ENCODE measurements at places on chromosomes 2 and 18.

DNA sequence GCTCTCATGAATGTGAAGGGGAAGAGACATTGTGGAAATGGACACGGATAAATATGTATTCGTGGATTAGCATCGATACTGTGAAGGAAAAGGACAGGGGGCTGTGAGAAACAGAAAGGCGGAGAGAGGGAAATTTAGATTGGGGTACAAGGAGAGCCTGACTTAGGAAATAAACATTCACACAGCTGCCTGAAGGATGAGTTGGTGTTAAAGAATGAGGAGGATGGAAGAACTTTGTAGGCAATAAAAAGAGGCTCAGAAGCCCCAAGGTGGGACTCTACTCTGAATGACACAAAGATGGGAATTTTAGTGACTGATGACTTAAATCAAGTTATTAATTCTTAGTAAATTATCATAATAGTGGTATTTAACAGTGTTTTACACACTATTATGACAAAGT, 10.1 kb downstream of the MYO1B start:
- DNase-seq, result no peak

DNA sequence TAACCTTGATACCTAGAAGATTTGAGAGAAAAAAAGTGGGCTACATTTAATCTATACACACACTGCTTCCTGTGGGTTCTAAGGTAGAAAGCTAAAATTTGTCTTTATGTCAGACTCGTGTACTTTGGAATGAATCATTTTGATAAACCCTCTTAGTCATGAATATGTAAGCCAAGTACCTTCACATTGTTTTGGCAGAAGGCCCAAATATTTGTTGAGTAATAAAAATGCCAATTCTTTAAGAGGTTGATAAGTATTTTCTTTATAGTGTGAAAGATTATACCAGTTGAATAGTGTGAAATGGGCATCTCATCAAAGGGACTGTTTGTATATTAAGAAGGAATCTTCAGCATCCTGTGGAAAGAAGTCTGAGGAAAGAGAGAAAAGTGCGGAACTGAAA, 1464.7 kb upstream of the ZEB2 start:
- DNase-seq, result no peak

- DNase-seq, result no peak
Observed at GRCh38 chr18:28766027-28766426, 589.1 kb upstream of the CDH2 start.

DNA sequence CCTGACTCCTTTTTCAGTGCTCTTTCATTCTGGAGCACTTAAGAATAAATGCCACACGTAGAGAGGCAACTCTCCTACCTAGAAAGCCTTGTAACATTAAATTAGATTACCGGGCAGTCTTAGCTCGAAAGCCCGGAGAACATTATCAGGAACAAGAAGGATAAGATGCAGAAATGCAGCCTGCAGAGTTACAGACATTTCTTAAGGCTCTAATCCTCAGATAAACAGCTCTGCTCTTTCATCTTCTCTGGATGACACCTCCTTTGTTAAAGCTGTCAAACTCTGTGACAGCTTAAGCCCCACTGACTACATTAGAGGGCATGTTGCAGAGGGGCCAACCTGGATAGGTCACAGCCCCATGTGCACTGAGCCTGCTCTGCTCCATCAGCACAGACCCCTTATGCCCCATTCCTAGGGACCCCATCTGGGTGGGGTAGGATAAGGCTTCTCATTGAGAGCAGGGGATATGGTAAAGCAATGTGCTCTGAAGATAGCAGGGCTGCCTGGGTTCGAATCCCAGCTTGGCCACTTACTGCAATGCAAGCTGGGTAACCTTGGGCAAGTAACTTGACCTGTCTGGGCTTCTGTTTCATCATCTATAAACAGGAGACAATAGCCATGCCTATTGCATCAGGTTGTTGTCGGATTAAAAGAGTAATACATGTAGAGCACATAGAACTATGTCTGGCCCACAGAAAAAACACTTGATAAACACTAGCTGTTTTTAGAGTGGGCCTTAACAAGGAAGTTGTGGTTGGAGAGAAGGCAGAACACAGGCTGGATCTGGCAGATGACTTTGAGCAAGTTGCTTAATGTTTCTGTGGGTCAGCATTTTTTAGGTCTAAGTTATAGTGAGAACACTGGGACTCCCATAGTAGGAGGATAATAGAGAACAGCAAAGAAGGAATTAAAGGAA, 111.4 kb downstream of the THNSL2 start:
- no peak for DNase-seq

- DNase-seq, result no peak
Observed at GRCh38 chr2:143964891-143965290, 555.0 kb downstream of the ZEB2 start.

DNA sequence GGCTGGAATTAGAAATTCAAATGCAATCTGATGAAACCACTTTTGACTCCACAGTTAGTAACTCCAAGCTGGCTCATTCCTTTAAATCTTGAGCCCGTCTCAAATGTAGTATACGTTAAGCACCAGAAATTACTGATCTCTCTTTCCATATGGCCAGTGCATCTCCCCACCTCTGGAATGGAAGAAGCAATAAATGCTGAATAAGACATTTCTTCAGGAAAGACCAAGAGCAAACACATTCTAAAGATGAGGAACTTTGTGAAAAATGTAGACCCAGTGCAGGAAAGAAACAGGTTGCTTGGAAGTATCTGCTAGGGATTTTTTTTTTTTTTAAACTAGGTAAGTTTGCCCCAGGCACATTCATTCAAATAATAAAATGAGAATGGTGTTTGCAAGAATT, 143.1 kb upstream of the FBXO11 start:
- no peak for DNase-seq

GRCh38 chr2:172962824-172963223, 112.8 kb upstream of the MAP3K20 start:
- no peak for DNase-seq

DNA sequence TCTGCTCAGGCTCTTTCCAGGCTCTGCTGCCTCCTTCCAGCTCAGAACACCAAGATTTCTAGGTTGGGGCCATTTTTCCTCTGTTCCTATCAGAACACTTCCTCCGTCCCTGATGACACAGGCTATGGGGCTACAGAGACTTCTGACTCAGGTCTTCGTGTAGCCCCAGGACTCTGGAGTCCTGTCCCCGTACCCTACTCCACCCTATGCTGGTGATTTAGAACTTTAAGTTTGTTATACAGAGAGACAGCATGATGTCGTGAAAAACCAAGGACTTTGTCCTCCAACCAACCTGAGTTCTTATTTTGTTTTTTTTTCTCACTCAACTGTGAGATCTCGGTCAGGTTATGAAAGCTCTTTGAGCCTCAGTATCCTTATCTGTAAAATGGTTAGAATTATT, 78.7 kb downstream of the HS1BP3 start:
- DNase-seq, result no peak

DNA sequence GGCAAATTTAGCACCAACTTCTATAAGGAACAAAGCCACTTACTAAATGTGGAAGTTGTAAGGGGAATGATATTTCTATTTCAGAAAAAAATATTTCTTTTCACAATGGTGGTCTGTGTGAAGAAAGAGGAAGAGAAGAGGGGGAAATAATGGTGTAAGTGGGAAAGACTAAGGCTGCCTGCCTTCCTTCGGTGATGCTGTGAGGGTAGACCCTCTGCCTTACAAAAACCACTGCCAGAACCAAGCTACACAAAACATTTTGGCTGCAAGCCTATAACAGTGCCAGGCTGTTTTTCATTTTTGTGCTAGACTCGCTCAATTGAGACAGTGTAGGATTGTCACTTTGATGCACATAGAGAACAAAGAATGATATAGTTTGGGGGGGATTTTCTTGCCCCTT, 286.6 kb downstream of the ZEB2 start:
- DNase-seq, result no peak

Data from stimulated activated naive CD4-positive, alpha-beta T cell treated with Interleukin-2 at 50 U/mL for 16 hours (primary cell).